ENCODE measurements at places on chromosomes 5 and 9.

- peaks cover 6% of the 10 kb centered on the region for H3K4me1 ChIP-seq
- no peak for DNase-seq
- no peaks in the 10 kb centered on the region for H3K36me3 ChIP-seq
Measured at GRCh38 chr9:98314381-98315066, 59.1 kb upstream of the TBC1D2 start.

DNA sequence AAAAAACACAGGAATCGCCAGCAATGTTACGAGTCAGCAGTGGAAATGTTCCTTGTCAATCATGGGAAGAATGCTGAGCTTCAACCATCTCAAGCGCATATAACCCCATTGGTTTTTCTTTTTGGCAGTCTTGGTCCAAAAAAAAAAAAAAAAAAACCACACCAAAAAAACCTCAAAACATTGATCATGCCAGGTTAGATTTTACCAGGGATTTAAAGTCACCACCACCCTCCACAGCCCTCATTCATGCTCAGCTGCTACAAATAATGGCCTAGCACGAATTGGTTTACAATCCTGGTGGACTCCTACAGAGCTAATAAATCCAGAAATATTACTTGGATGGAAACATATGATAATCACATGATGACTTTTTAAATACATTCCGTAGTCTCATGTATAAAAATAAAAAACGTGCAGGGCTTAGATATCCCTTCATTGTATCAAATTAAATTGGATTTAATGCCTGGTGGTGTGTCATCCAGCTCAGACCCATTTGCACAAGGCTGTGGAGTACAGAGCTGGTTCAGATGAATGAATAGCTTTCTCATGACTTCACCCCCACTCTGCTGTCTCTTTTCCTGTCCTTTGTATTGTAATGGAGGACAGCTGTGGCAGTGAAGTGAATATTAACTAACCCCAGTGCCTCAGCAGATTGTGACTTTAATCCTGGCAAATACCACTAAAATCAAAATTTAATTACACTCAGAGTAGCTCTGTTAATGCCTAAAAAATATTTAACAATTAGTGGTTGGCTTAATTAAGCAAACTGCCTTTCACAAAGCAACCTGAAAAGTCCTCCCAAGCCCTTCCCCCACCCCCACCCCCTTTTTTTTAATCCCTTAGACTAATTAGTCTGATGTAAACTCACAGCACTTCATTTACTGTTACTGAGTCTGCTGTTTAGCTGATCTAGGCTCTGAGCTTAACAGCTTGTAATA is 626.5 kb upstream of the ZNF608 start:
- no peak for DNase-seq
- no peaks in the 10 kb centered on the region for H3K4me1 ChIP-seq
- H3K27ac ChIP-seq: no peak overlapping the region
- H3K27me3 ChIP-seq: no peaks in the 10 kb centered on the region

DNA sequence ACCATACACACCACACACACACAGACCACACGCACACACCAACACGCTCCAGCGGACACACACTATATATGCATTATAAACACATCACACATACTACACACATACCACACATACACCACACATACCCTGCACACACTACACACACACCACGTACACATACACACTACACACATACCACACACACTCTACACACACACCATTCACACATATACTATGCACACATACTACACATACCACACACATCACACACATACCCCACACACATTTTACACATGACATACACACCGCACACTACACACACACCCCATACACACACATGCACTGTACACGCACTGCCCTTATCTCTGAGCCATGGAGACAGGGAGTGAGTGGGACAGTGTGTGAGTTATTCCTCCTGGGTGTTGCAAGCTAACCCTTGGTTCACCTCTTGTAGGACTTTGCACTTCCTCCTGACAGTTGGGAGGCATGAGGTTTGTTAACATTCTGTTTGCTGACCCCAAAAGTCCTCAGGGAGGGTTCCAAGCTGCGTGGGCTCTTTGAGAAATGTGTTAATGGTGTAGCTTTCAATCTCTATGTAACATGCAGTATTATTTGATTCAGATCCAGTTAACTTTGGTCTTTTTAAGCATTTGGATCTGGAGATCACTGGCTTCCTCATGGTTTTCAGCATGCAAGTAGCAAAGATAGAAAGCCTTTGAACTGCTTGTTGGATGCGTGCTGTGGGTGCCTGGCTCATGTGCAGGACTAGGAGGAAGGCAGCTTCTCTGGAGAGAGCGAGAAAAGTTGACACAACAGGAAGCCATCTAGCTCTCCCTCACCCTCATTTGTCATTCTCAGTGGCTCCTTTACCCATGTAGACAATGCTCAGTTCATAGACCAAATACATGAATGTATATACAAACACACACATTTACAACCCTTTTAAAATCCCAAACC is 13.7 kb downstream of the IL31RA start:
- H3K4me3 ChIP-seq: no peak overlapping the region
- no peak for DNase-seq
- no peaks in the 10 kb centered on the region for H3K27me3 ChIP-seq
- H3K36me3 ChIP-seq: peaks cover 2% of the 10 kb centered on the region
- H3K4me1 ChIP-seq: peaks cover 19% of the 10 kb centered on the region
- H3K27ac ChIP-seq: peak overlapping the region; percentile 54

GRCh38 chr5:50691399-50692016 is 25.1 kb downstream of the PARP8 start:
- no peak overlapping the region for H3K27ac ChIP-seq
- peaks cover 39% of the 10 kb centered on the region for H3K4me1 ChIP-seq
- no peak overlapping the region for H3K4me3 ChIP-seq
- no peaks in the 10 kb centered on the region for H3K27me3 ChIP-seq
- no peak for DNase-seq
- peaks cover 26% of the 10 kb centered on the region for H3K36me3 ChIP-seq

DNA sequence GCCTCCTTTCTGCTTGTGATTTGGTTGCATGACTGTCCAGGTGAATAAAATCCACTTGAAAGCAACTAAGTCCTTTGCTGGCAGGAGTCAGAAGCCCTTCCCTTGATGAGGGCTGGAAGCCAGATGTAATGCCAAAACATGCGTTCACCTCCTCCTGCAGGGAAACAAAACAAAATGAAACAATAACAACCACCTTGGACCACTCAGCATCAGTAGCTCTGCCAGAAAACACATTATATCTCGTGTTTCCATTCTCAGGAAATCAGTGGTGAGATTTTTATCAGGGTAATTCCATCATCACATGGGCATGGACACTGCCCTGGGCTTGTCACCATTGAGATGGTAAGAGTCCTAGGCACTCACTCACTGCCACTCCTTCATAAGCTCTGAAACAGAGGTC is 350.3 kb upstream of the ACTBL2 start:
- DNase-seq: no peak
- H3K4me1 ChIP-seq: no peaks in the 10 kb centered on the region
- H3K36me3 ChIP-seq: no peaks in the 10 kb centered on the region
- H3K27me3 ChIP-seq: no peaks in the 10 kb centered on the region
- no peak overlapping the region for H3K4me3 ChIP-seq
- H3K27ac ChIP-seq: no peak overlapping the region

- no peak overlapping the region for H3K4me3 ChIP-seq
- H3K36me3 ChIP-seq: no peaks in the 10 kb centered on the region
- H3K27ac ChIP-seq: no peak overlapping the region
- H3K4me1 ChIP-seq: no peaks in the 10 kb centered on the region
- no peak for DNase-seq
- no peaks in the 10 kb centered on the region for H3K27me3 ChIP-seq
Measured at GRCh38 chr5:166004006-166004405, 2287.4 kb upstream of the WWC1 start.

- H3K4me1 ChIP-seq: no peaks in the 10 kb centered on the region
- H3K4me3 ChIP-seq: no peak overlapping the region
- no peak overlapping the region for H3K27ac ChIP-seq
- no peaks in the 10 kb centered on the region for H3K36me3 ChIP-seq
- DNase-seq: no peak
Measured at GRCh38 chr9:123965801-123966686, 36.1 kb upstream of the DENND1A start.
